ENCODE measurements at places on chromosomes 13 and 19. TPM values are rescaled to one million over a fixed set of nuclear protein-coding genes. Genes with fewer than 3 reads are reported as not detected.

Gene CHST8
- total RNA-seq = 0.83 TPM

- H3K4me3 ChIP-seq = no peak overlapping the region
- H3K27ac ChIP-seq = no peak overlapping the region
- H3K4me1 ChIP-seq = no peaks in the 10 kb centered on the region
- H3K27me3 ChIP-seq = no peaks in the 10 kb centered on the region
- no peaks in the 10 kb centered on the region for H3K36me3 ChIP-seq
Measured at GRCh38 chr19:51548891-51549305, 17.4 kb upstream of the SIGLEC6 start.

- DNase-seq = peak; percentile 99
- H3K4me1 ChIP-seq = peaks cover 12% of the 10 kb centered on the region
- H3K4me3 ChIP-seq = no peak within 1 kb of the TSS
- H3K36me3 ChIP-seq = no peaks in the 10 kb centered on the region
- H3K27me3 ChIP-seq = no peaks in the 10 kb centered on the region
Measured at GRCh38 chr19:58033741-58034476, at the start of gene ZSCAN1. Gene ZSCAN1, plus strand, starts transcription at chr19:58034025. Its CDS starts 3,812 bp downstream, at chr19:58037837.

- no peak for DNase-seq
- no peak overlapping the region for H3K4me3 ChIP-seq
- no peaks in the 10 kb centered on the region for H3K27me3 ChIP-seq
- no peaks in the 10 kb centered on the region for H3K36me3 ChIP-seq
Measured at GRCh38 chr19:35569281-35569781, 5.9 kb upstream of the ATP4A start.

GRCh38 chr19:53294786-53295441 lies 27.4 kb upstream of the VN1R4 start:
- H3K4me3 ChIP-seq = no peak overlapping the region
- no peaks in the 10 kb centered on the region for H3K4me1 ChIP-seq
- H3K36me3 ChIP-seq = no peaks in the 10 kb centered on the region
- no peak overlapping the region for H3K27ac ChIP-seq
- DNase-seq = no peak
- H3K27me3 ChIP-seq = no peaks in the 10 kb centered on the region

DNA sequence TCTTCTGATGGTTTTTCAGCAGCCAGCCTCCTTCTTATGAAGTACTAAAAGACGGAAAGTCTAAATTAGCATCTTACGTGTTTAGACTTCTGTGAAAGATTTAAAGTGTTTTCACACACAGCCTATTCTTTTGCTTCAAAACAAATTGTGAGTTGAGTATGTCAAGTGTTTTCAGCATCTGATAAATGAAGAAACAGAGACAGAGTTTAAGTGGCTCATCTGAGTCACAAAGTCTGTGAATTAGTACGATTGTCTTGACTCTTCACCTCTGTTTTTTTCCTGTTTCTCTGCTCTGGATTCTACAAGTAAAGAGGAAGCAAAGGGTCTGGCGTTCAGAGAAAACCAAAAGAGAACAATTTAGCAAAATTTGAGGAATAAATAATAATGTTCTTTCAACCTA lies 116.4 kb downstream of the FRY start:
- H3K27ac ChIP-seq = no peak overlapping the region
- no peaks in the 10 kb centered on the region for H3K4me1 ChIP-seq
- H3K27me3 ChIP-seq = no peaks in the 10 kb centered on the region
- DNase-seq = no peak
- no peaks in the 10 kb centered on the region for H3K36me3 ChIP-seq

- H3K27ac ChIP-seq = no peak overlapping the region
- no peak for DNase-seq
- H3K4me3 ChIP-seq = no peak overlapping the region
- no peaks in the 10 kb centered on the region for H3K36me3 ChIP-seq
- no peaks in the 10 kb centered on the region for H3K27me3 ChIP-seq
Measured at GRCh38 chr13:42720113-42720857, 61.1 kb upstream of the FAM216B start.

DNA sequence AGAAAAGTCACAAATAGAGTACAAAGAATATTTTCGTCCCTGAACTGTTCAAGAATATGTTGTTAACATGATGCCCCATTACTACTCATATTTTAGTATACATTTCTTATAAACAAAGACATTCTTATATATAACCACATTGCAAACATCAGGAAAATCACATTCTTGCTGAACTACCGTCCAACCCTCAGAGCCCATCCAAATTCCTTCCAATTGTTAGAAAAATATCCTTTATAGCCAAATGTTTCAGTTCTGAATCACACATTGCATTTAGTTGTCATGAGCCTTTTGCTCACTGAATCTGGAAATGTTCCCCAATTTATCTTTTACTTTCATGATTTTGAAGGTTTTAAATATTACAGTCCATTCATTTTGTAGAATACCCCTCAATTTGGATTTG lies 467.8 kb upstream of the ARGLU1 start:
- no peak overlapping the region for H3K4me3 ChIP-seq
- no peaks in the 10 kb centered on the region for H3K27me3 ChIP-seq
- H3K4me1 ChIP-seq = no peaks in the 10 kb centered on the region

- H3K27me3 ChIP-seq = no peaks in the 10 kb centered on the region
- DNase-seq = no peak
- H3K27ac ChIP-seq = no peak overlapping the region
- H3K36me3 ChIP-seq = no peaks in the 10 kb centered on the region
Measured at GRCh38 chr19:16144216-16144581, 714 bp downstream of the HSH2D start.

DNA sequence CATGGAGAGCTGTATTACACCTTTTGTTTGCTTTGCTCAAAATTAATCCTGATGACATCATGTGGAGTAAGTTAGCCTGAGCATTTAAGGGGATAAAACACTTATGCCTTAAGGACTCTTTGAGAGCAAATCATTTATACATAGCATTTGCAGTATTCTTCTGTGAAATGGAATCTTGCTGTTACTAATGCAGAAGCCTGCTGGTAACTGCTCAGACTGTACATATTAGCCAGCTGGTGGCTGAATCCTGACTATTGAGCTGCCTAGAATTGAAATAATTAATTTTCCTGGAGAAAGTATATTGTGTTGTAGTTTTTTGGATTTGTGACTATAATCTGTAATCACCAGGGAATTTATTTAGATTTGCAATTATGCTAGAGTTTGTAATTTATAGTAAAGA lies 363.2 kb downstream of the GPC6 start:
- H3K36me3 ChIP-seq = no peaks in the 10 kb centered on the region
- H3K4me3 ChIP-seq = no peak overlapping the region
- no peaks in the 10 kb centered on the region for H3K27me3 ChIP-seq
- no peaks in the 10 kb centered on the region for H3K4me1 ChIP-seq
- no peak overlapping the region for H3K27ac ChIP-seq

GRCh38 chr13:46629811-46630413 lies 76.9 kb downstream of the LRCH1 start:
- H3K27me3 ChIP-seq = no peaks in the 10 kb centered on the region
- no peak overlapping the region for H3K27ac ChIP-seq
- H3K36me3 ChIP-seq = no peaks in the 10 kb centered on the region
- DNase-seq = no peak
- H3K4me1 ChIP-seq = no peaks in the 10 kb centered on the region

Gene PRTN3
- total RNA-seq = not detected

DNA sequence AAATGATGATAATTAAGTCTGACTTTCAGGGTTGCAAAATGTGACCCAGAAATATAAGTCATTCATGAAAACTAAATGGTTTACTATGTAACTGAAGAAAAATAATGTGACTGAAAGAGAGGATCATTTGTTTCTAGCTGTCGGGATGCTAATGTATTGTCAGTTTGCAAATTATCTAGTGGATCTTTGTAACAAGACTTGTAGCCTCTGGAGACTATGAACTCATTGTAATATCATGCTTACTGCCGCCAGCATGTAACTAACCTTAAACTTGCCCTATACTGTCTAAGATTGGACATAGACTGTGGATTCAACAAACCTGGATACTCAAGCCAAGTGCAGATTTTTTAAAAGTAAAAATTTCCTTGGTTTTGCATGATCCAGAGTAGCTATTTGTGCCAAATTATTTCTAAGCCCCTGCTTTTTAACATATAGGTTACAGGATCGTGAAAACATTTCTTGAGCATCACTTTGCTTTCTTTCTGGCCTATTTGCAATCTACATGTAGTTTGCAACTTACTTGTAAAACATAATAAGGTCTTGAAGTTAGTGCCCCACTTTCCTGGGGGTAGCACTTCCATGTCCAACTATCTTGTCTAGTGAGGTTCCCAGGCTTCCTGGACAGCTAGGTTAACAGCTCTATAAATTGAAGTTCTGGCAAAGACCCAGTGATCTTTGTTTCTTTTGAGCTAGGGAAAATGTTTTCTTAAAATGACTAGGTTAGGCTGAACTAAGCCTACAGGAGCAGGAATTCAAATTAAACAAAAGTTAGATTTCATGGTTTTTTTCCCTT lies 3.3 kb upstream of the POSTN start:
- H3K27ac ChIP-seq = no peak overlapping the region
- H3K4me1 ChIP-seq = no peaks in the 10 kb centered on the region
- H3K4me3 ChIP-seq = no peak overlapping the region
- H3K36me3 ChIP-seq = no peaks in the 10 kb centered on the region
- no peaks in the 10 kb centered on the region for H3K27me3 ChIP-seq

Gene NLRP5
- not detected for total RNA-seq

DNA sequence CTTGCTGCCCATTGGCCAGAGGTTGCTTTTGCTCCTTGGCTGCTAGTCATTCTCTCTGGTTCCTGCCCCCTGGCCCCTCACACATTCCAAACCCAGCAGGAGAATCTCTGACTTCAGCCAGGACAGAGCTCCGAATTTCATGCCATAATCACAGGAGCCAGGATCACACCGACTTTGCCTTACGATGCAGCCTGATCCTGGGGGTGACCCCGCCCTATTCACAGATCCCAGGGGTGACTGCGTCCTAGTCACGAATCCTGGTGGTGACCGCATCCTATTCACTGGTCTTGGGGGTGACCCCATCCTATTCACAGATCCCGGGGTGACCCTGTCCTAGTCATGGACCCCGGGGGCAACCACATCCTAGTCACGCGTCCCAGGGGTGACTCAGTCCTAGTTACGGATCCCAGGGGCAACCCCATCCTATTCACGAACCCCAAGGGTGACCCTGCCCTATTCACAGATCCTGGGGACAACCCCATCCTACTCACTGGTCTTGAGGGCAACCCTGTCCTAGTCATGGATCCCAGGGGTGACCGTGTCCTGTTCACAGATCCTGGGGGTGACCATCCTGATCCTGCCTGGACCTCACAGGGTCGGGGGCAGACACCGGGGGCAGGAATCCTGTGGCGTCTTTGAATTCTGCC lies 7.4 kb upstream of the TEX29 start:
- DNase-seq = no peak
- no peaks in the 10 kb centered on the region for H3K4me1 ChIP-seq
- no peaks in the 10 kb centered on the region for H3K27me3 ChIP-seq
- H3K27ac ChIP-seq = no peak overlapping the region
- no peak overlapping the region for H3K4me3 ChIP-seq

DNA sequence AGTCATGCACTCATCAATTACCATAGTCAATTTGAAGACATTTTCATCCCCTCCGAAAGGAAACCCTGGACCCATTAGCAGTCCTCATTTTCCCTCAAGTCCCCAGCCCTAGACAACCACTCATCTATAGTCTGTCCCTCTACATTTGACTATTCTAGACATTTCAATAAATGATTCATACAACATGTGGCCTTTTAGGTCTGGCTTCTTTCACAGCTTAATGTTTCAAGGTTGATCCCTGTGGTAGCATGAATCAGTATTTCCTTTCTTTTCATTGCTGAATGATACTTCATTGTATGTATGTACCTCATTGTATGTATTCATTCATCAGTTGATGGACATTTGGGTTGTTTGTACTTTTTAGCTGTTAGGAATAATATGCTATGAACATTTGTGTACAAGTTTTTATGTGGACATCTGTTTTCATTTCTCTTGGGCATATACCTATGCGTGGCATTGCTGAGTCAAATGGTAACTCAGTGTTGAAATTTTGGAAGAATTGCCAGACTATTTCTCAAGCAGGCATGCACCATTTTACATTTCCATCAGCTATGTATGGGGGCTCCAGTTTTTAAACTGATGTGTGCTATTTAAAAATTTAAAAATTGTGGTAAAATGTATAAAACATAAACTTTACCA lies 18.4 kb downstream of the SPATA13 start:
- no peaks in the 10 kb centered on the region for H3K27me3 ChIP-seq
- DNase-seq = no peak
- H3K36me3 ChIP-seq = no peaks in the 10 kb centered on the region
- peaks cover 18% of the 10 kb centered on the region for H3K4me1 ChIP-seq
- no peak overlapping the region for H3K27ac ChIP-seq
- no peak overlapping the region for H3K4me3 ChIP-seq

Gene PDS5B
- total RNA-seq = 55.1 TPM

Gene KIR2DL1
- total RNA-seq = not detected

DNA sequence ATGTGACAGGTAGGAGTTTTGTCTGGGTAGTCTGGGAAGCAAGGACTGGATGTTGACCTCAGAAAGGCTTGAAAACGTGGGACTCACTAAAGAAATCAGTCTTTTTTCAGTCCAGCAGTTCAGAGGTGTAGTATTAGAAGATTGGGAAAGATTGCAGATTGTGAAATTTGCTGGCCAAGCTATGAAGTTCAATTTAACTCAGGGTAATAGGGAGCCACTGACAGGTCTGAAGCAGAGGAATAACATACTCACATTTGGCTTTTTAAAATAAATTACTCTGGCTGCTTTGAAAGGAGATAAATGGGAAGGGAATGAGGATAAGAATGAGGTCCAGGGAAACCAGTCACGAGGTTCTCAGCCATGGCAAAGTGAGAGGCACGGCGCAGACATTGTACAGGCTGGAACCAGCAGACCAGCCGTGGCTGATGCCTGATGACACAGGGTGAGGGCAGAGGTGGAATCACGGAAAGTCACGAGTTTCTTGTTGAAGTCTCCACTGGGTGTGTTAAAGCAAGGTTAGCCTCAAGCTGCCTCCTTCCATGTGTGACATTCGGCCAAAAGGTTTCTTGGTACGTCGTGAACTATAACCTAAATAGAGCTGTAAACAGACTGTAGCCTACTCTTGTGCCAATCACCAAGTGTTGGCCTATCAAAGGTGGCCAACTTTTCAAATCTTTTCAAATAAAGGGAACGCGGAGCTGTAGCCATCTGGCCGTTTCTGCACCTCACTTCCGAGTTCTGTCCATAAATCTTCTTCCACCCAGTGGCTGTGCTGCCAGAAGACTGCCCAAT lies 377.6 kb downstream of the IRS2 start:
- H3K27me3 ChIP-seq = no peaks in the 10 kb centered on the region
- no peaks in the 10 kb centered on the region for H3K36me3 ChIP-seq
- H3K4me3 ChIP-seq = no peak overlapping the region

- DNase-seq = no peak
- H3K4me3 ChIP-seq = no peak overlapping the region
- H3K4me1 ChIP-seq = no peaks in the 10 kb centered on the region
Measured at GRCh38 chr19:18718015-18718526, 34.6 kb downstream of the CRTC1 start.

Gene KIR3DL2
- not detected for total RNA-seq

Gene ZNF606
- 38.9 TPM for total RNA-seq

DNA sequence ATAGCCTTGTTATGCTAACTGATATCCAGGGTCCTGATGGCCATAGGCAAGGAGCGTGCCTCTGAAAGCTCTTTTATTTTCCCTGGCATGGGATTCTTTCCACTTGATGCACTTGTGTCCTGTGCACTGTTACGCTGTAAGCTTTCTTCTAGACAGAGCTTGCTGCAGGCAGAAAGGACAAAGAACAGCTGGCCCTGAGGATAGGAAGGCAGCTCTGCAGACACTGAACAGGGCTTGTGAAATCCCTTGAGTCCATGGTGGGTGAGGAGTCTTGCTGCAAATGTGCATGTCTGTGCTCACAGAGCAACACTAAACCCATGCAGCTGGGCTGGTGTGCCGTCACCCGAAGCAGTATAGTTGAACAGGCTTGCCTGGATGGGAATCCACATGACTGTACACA lies 126.6 kb downstream of the AKAP11 start:
- H3K27ac ChIP-seq = no peak overlapping the region
- H3K36me3 ChIP-seq = no peaks in the 10 kb centered on the region
- no peak overlapping the region for H3K4me3 ChIP-seq
- no peaks in the 10 kb centered on the region for H3K4me1 ChIP-seq
- no peak for DNase-seq
